ENCODE measurements at places on chromosomes 3 and 15. TPM values are rescaled to one million over a fixed set of nuclear protein-coding genes. Genes with fewer than 3 reads are reported as not detected.

- DNase-seq: no peak
These were observed 11.5 kb downstream of the ALS2CL start for GRCh38 chr3:46681856-46682540.

DNA sequence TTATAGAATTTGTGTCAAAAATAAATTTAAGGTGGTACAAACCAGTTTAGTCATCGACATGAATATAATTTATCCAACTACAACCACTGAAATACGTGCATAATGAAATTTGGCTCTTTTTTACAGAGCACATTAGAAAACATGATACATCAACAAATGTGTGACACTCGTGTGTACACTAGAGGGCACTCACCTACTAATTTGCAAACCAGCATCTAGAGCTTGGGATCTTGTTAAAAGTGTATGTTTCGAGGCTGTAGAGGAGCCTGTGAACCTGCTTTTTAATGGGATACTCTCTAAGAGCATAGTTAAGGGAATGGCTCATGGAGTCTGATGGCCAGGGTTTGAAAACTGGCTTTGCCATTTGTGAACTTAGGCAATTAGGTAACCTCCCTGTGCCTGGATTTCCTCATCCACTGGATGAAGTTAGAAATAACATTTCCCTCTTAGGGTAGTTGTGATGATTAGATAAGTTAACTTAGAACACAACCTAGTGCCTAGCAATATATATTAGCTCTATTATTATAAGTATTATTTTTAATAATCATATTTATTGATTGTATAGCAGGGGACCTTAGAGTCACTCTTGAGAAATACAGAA is 8.8 kb upstream of the CPOX start:
- peak; percentile 57 for DNase-seq

DNA sequence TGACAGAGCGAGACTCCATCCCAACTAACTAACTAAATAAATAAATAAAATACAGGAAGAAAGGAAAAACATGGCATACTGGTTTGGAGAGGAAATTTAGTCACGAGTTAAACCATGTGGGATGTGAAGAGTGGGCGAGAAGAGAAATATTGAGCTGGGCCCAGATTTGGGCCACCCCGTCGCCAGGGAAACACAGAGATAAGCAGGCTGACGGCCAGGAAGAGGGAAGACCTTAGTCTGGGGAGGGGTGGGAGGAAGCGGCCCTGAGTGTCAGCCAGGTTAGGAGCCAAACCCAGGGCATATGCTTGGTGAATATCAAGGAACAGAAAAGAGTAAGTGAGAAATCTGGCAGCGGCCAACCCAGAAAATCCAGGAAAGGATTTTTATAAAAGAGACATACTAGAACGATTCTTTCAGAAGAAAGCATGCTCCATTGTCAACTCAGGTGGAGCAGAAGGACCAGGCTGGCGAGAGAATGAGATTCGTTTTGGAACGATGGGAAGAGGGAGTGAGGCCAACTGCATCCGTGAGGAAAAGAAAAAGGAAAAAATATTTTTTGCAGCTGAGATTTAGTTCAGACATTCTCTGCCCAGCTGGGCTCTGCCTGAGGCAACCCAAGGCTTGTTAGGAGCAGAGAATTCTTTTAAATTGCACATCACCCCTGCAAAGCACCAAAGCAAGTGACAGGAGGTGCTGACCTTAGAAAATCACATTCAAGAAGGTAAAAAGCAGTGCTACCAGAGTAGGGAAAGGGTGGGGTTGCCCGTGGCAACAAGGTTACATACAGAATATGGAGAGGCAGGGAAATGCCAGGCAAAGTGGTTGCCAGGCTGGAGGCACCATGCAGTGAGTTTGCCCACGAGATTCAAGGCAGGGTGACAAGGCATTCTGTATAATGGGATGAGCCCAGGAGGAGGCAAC is 59.3 kb upstream of the RAD18 start:
- no peak for DNase-seq

GRCh38 chr15:70219966-70220365 is 122.2 kb upstream of the TLE3 start:
- no peak for DNase-seq

GRCh38 chr3:169846458-169847193 is 23.1 kb downstream of the LRRC31 start:
- DNase-seq: no peak

GRCh38 chr3:134029734-134030378 is at the start of gene SLCO2A1:
TSS of gene SLCO2A1 (minus strand) at chr3:134029925. CDS start at chr3:134029802, 123 bp downstream.
- DNase-seq: peak; percentile 73

- DNase-seq: no peak
These were observed 266.2 kb downstream of the ZNF385D start for GRCh38 chr3:21484828-21485144.

DNA sequence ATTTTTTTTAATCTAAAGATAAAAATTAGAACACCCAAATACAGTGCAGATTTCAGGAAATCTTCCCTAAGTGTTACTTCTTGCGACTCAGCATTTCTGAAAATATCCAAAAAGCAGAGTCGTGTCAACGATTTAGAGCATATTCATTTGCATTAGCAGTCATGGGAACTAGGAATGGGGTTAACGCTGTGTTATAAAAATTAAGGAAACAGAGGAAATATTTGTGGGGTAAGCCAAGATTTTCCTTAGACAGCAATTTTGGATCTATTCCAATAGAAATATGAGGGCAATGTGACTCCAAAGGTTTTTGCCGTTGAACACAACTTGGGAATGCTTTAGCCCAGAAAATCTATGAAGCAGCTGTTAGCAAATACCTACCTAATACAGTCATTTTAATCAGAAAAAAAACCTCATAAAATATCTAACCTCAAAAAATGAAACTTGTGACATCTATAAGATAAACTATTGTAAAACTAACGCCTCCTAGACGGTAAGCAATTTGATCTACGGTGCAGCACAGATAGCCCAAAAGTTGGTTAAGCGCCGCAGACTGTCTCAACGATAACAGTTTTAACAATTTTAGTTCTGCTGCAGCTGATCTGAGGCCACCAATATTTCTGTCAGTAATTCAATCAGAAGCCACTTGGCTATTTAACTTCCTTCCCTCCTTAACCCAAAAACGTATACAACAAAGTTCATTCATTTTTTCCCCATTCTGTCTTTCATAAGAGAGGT is 5.8 kb upstream of the ATP11B start:
- no peak for DNase-seq

DNA sequence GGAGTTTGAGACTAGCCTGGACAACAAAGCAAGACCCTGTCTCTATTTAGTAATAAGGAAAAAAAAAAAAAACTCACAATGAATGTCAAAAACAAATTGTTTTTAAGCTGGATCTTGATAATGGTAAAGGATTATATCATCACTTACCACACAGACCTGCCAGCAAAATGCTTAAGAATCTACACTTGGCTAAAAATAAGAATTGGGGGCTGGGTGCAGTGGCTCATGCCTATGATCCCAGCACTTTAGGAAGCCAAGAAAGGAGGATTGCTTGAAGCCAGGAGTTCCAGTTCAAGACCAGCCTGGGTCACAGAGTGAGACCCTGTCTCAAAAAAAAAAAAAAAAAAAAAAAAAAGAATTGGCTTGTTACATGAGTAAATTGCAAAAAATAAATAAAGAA is 31.0 kb downstream of the ACAP2 start:
- no peak for DNase-seq

SHC4 gene
- polyA plus RNA-seq: 3.1 TPM

SLC22A14 gene
- polyA plus RNA-seq: 1.1 TPM

SPINT1 gene
- 66.7 TPM for polyA plus RNA-seq

CCDC13 gene
- polyA plus RNA-seq: 3.8 TPM
